ENCODE measurements at places on chromosomes 5 and 9.

DNA sequence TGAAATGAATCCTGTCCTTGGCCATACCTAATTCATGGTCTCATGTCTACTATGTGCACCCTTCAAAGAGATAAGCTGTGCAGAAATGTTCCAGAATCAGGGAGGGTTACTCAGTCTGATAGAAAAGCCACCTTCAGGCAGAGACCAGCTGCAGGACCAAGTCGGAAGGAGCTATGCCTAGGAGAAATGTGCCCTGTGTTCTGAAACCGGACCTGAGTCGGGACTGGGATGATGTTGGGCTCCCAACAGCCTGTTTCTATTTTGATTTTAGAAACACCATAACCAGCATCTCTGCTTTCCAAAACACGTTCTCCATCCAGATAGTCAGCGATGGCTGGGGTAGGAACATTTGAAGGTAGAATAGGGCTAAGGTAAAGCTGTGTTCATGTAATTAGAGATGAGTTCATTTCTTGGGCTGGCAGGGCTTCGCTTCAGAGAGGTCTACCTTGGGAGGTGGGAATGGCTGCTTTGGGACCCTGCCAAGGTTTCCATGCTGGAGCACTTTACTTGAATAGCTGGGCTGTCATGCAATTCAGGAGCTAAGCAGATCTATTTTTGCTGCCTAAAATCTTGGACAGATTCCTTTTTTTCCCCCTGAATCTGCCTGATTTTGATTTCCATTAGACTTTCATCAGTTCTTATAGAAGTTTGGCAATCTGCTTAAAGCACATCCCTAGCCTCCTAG is 2.8 kb downstream of the ADCY2 start:
- no peak for DNase-seq

DNA sequence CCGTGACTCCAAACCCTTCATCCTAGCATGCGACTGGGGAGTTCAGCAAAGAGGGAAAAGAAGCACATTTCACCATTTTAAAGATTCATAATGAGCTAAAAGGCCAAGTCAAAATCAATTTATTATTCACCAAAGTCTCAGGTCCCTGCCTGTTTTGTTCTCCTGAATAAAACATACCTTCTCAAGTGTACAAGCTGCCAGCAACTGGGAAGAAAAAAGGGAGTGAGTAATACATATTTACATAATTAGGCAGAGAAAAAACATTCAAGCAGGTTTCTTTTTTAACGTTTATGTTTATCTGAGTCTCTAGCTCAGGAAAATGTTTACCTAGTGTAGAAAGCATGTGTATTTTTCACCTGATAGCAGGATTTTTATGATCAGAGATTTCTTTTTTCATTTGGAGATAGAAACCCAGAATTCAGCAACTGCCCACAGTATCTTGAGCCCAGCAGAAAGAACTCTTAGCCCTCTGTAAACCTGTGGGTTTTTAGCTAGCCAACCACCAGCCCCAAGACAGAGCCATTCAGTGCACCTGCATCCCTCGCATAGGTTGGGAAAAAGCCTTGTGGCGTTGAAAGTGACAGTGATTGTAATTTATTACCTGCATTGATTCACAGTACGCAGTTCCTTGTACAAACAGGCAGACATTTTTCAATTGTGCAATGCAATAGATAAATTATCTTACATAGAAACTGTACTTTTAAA is 117.9 kb upstream of the GRIA1 start:
- DNase-seq, result peak; percentile 83

GRCh38 chr5:14109041-14109747 is 33.9 kb upstream of the TRIO start:
- no peak for DNase-seq

- no peak for DNase-seq
Observed at GRCh38 chr5:38443390-38443789, 113.1 kb downstream of the LIFR start.

- no peak for DNase-seq
Observed at GRCh38 chr5:102834438-102834964, 79.4 kb downstream of the PAM start.

- DNase-seq, result no peak
Observed at GRCh38 chr5:53956196-53956595, 354.2 kb downstream of the ARL15 start.

- no peak for DNase-seq
Observed at GRCh38 chr9:19161257-19162025, 34.1 kb upstream of the PLIN2 start.
